Activated CD4-positive, alpha-beta T cell treated with anti-CD3 and anti-CD28 coated beads, Interleukin-2, amount 10 ng/mL, durations not matched to agents 7 days and 5 days (primary cell): ENCODE measurements at places on chromosomes 12 and 14. TPM values are rescaled to one million over a fixed set of nuclear protein-coding genes. Genes with fewer than 3 reads are reported as not detected.

DNA sequence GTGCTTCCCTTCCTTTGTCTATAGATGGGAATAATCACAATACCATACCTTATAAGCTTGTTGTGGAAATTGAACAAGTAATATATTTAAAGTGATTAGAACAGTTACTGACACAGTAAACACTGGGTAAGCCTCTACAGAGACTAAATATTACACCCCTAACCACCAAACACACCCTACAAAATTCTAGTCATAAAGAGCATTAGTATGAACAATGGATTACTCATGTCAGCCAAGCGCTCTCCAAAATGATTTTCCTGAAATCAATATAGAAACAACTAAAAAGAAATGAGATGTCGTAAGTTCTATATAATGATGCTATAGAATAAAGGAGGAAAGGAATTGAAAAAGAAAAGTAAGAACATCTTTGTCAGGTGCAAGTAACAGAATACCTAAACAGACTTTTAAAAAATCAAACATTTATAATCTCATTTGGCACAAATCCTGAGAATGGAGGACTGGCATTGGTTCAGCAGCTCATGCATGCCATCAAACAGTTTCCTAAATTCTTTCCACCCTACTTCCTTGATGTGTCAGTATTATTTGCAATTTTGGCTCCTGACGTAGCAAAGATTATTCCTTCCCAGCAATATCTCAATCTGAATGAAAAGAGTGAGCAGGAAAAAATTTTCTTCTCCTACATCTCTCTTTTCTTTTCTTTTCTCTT lies 118.0 kb downstream of the SINHCAF start:
- no peaks in the 10 kb centered on the region for H3K36me3 ChIP-seq
- no peak overlapping the region for H3K4me3 ChIP-seq
- H3K27me3 ChIP-seq = peaks cover 8% of the 10 kb centered on the region

DNA sequence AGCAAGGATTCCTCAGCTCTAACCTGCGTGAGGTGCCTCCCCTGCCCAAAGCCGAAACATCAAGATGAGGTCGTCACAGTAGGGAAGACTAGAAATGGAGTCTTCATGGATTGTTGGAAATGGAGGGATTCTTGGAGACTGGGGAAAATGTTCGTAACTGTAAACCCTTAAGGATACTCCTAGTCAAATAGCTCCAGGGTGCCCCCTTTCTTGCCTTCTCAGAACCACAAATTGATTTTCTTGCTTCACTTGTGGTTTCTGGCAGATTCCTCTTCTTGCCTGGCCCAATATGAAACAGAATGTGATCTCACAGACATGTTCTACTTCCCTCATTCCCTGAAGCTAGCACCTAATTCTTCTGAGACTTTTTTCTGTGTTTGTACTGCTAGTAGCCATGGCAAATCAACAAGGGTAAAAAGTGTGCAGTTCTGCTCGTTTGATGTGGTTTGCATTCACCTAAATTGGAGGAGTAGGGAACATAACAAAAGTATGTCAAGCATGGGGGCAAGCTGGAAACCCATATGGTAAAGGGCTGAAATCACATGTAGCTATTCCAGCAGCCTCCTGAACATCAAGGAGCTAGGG lies 332.0 kb downstream of the PAWR start:
- no peaks in the 10 kb centered on the region for H3K4me1 ChIP-seq
- no peaks in the 10 kb centered on the region for H3K36me3 ChIP-seq
- DNase-seq = no peak

The NTS gene
- not detected for total RNA-seq

- H3K4me3 ChIP-seq = no peak overlapping the region
- no peaks in the 10 kb centered on the region for H3K36me3 ChIP-seq
- no peak overlapping the region for H3K27ac ChIP-seq
- no peak for DNase-seq
These were observed 451.9 kb upstream of the NOVA1 start for GRCh38 chr14:27049701-27050100.

DNA sequence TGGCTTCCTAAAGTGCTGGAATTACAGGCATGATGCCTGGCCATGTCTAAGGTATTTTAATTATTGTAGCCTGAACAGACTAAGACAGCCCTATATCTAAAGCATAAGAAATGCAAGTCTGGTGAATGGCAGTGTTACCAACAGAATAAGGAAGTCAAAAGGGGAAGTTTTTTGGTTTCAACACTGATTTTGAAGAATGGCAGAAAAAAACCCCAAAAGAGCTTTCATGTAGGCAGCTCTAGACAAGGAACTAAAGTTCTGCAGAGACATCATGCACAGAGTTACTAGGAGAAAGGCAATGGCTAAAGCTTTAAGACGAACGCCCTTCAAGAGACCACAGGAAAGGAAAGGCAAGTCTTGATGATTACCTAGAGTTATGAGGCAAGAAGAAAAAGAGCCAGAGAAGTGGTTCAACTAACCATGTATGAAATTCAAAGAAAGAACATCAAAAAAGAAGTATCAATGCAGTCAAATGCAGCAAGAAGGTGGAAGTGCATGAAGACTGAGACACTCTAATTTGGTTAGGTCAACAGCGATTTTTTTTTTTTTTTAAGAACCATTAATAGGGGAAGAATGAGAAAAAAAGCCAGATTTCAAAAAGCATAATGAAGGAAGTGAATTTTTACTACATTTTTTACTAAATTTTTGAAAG lies 50.8 kb downstream of the RPS6KA5 start:
- no peaks in the 10 kb centered on the region for H3K27me3 ChIP-seq
- peaks cover 45% of the 10 kb centered on the region for H3K4me1 ChIP-seq
- peak; percentile 20 for DNase-seq

The HPD gene
- not detected for total RNA-seq

DNA sequence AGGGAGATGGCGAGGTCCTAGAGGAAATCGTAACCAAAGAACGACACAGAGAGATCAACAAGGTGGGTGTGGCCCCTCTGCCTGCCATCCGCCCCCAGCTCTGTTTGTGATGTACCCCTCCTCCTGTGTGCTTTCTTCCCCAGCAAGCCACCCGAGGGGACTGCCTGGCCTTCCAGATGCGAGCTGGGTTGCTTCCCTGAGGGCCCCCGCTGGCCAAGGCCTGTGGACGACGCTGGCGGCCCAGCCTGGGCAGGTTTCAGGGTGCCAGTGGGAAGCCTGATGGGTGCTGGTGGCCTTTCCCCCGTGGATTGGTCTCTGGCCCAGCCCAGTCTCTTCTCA lies 2.0 kb downstream of the ARL6IP4 start:
- peaks cover 47% of the 10 kb centered on the region for H3K4me1 ChIP-seq
- no peak for DNase-seq
- H3K27ac ChIP-seq = peak overlapping the region; percentile 84
- peaks cover 27% of the 10 kb centered on the region for H3K36me3 ChIP-seq
- no peaks in the 10 kb centered on the region for H3K27me3 ChIP-seq
- peak overlapping the region; percentile 87 for H3K4me3 ChIP-seq

DNA sequence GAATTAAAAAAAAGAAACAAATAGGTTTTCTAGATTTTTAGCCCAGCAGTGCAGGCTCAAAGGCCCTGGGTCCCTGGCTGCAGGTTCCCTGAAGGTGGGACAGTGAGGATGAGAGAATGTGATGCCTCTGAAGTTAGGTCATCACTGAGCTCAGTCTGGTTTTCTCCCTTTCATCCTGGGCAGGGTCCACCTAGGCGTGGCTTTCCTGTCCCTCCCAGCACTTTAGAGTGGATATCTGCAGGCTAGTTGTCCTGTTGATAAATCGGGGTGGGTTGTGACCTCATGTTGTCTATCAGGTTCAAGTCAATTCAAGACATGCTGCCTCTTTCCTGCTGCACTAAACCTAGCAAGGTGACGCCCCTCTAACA lies 60.9 kb downstream of the MAP1LC3B2 start:
- H3K27ac ChIP-seq = no peak overlapping the region
- no peak for DNase-seq
- no peaks in the 10 kb centered on the region for H3K4me1 ChIP-seq
- no peak overlapping the region for H3K4me3 ChIP-seq

GRCh38 chr14:90693413-90693812 lies 122.8 kb downstream of the TTC7B start:
- peaks cover 4% of the 10 kb centered on the region for H3K27me3 ChIP-seq
- H3K4me1 ChIP-seq = peaks cover 3% of the 10 kb centered on the region
- no peaks in the 10 kb centered on the region for H3K36me3 ChIP-seq
- H3K27ac ChIP-seq = no peak overlapping the region
- DNase-seq = no peak
- H3K4me3 ChIP-seq = no peak overlapping the region

DNA sequence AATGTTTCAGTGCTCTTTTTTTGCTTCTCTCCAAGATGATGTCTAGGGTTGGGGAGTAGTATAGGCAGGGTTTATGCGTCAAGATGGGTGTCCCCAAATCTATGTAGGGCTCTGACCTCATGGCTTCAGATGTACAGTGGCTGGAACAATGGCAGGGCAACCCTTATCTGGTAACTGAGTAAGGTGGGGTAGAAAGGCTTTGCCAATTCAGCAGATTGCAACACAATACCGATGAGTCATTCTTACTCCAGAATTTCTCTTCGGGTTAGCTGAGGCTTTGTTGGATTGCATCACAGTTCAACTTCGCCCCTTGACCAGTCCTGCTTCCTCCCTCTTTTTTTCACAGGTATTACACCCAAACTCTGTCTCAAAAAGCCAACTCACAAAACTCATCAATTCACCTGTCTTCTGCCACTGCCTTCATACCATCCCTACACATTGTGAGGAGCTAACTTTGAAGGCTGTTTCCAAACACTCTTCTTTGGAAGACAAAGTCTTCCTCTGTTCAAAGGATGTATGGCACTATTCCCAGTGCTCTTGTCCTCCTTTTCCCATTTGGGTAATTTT lies 190.2 kb upstream of the CNOT2 start:
- H3K27ac ChIP-seq = no peak overlapping the region
- no peak overlapping the region for H3K4me3 ChIP-seq
- no peaks in the 10 kb centered on the region for H3K36me3 ChIP-seq
- H3K27me3 ChIP-seq = peaks cover 3% of the 10 kb centered on the region

The KLRC1 gene
- total RNA-seq = not detected
